ENCODE measurements at places on chromosomes 11 and 22.
A peak's percentile ranks its signal among the peaks of the same experiment; 100 is the strongest.

GRCh38 chr22:43627485-43628213, 184.5 kb downstream of the EFCAB6 start:
- no peak for DNase-seq

GRCh38 chr11:131663405-131664200, 293.2 kb downstream of the NTM start:
- no peak for DNase-seq

GRCh38 chr22:22180738-22181285, 63.8 kb upstream of the VPREB1 start:
- DNase-seq = no peak

GRCh38 chr11:61098778-61099177, 3.5 kb upstream of the CD5 start:
- no peak for DNase-seq

- no peak for DNase-seq
These were observed 540.4 kb downstream of the BUD13 start for GRCh38 chr11:116232364-116232828.

DNA sequence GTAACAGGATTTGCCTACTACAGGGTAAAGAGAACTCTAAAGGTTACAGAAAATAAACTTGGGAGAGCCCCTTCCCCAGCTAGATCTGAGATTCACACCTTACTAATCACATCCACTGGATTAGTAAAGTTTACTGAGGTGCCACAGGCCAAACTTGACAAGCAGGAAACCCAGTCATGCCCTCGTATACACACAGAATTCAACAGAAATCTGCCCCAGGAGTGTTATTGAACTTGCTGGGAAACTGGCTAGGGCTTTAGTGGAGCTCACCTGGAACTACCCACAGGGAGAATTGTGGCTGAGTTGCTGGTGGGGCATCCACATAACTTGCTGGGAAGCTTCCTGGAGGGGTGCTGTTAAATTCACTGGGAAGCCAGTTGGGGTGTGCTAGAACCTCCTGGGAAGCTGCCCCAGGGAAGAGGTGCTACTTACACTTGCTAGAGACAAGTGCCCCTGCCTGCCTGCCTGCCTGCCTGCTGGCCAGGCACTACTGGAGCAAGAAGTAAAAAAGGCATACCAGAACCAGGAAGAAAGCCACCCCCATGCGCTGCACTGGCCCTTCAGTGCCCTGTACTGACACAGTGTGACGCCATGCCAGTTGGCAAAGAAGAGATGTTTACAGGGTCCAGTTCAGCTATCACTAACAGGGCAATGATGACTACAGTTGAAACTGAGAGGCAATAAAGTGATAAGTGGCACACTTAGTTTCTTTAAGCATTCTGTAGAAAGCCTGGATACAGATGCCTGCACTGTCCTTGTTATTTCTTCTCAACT, 106.5 kb downstream of the ALX4 start:
- DNase-seq = no peak

DNA sequence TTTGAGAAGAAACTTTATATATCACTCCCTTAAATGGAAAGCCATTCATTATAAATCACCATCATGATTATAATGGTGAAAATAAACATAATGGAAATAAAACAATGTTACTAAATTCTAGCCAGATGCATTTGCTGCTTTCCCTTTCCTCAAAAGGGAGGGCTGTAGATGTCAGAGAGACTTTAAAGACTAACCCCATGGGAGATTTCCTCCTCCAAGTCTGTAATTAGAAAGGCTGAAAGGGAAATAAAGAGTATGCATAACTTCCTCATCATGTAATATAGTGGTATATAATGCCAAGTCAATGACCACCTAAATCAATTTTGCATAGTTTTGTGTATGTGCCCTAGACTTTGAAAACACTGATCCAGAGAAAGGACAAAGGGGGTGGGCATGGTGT, 6.4 kb downstream of the CD6 start:
- DNase-seq = no peak

DNA sequence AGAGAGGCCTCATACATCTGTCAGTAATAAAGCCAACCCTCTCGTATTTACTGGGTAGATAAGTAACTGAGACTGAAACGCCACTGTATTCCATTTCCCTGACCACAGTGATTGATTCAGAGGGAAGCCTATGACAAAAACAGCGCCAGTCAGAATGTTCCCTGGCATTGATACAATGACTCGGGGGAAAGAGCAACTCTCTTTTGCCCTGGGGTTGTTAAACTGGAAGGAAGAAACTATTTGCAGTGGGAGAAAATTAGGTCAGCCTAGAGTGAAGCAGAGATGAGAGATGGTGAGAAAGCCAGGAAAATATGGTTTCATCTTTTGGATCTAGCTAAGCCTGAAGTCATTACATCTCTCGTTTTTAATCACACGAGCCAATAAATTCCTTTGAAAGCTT, 48.6 kb upstream of the RBFOX2 start:
- DNase-seq = no peak

DNA sequence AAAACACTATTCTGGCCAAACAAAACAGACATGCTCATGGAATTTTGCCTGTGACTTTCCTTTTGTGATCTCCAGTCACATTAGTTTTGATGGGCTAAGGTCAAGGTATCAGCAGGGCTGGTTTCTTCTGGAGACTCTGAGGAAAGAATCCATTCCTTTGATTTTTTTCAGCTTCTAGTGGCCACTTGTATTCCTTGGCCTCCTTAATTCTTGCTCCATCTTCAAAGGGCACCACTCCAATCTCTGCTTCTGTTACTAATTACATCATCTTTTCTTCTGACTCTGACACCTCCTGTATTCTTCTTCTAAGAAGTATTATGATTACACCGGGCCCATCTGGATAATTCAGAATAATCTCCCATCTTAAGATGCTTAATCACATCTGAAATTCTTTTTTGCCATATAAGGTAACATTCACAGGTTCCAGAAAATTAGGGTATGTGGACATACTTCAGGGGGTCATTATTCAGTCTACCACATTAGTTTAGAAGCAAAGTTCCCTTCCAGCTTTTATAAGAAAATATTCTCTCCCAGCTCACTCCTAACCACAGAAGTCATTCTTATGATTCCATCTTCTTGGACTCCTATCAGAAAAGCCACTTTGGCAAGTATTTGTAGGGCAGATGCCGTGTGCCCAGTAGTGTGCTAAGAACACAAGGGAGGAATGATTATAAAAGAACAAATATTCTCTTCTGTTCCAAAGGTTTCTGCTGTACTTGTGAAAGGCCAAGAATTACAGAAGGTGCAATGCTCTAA, 56.4 kb upstream of the FSHB start:
- no peak for DNase-seq

GRCh38 chr11:44301564-44302271, 8.2 kb downstream of the ALX4 start:
- no peak for DNase-seq

DNA sequence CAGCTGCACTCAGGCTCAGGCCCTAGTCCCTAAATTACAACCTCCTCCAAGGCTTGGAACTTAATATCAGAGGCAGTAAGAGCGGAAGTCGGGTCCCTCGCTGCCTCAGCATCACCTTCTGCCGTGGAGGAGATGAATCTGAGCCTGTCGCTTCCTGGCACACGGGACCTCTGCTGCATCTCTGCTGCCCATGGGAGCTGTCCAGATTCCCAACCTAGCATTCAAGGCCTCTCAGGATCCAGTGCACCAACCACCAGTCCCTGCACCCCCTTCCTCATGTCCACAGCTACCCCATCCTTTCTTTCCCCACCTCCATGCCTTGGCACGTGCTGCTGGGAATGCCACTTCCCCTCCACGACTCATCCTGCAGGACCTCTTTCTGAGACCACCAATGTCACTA, 2.5 kb upstream of the PTGDR2 start:
- no peak for DNase-seq

DNA sequence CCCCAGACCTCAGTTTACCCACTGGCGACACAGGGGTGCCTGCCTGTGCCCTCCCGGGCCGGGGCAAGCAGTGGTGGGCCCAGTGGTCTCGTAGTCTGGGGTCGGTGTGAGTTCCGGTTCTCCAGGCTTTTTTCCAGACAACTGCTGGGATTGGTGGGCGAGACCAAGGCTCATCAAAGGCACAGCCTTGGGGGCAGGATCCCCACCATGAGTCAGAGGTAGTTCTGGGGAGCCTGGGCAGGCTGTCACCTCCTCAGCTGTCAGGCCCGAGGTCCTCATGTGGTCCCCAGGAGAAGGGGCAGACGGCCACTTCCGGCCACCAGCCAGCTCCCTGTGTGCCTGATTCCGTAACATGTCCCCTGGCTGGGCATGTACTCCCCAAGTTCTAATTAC, 827 bp upstream of the MUC2 start:
- no peak for DNase-seq

- no peak for DNase-seq
These were observed 3.8 kb upstream of the QSER1 start for GRCh38 chr11:32888805-32889204.

GRCh38 chr11:209275-210121, 2.0 kb downstream of the RIC8A start:
- no peak for DNase-seq

- DNase-seq = peak; percentile 77
These were observed 8.7 kb downstream of the DRAP1 start for GRCh38 chr11:65927904-65928397.

GRCh38 chr11:47981667-47982404, 1.5 kb downstream of the PTPRJ start:
- DNase-seq = peak; percentile 20

- DNase-seq = no peak
These were observed 24.4 kb upstream of the ACR start for GRCh38 chr22:50713571-50714056.

- DNase-seq = peak; percentile 23
These were observed 444 bp downstream of the CAVIN3 start for GRCh38 chr11:6319704-6320410.

- no peak for DNase-seq
These were observed 890.5 kb downstream of the BRD1 start for GRCh38 chr22:48937032-48937639.

- no peak for DNase-seq
These were observed 88.1 kb downstream of the GALNT18 start for GRCh38 chr11:11533751-11534150.

DNA sequence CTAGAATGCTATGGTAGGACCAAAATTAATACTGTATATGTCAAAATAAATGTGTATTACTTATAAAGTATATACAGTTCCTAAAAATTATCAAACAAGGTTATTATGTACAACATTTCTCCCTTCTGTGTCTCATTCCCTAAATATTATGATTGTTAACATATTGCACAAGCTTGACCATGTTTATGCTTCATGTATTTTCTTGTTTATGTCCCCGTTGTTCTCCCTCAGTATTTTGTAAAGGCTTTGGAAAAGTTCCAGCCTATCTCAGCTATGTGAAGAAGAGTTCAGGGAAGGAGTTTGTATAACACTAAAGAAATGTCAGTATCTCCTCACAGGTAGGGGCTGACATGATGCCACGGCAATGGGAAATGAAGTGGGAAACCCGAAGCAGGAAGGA, 19.6 kb downstream of the ADM start:
- no peak for DNase-seq

DNA sequence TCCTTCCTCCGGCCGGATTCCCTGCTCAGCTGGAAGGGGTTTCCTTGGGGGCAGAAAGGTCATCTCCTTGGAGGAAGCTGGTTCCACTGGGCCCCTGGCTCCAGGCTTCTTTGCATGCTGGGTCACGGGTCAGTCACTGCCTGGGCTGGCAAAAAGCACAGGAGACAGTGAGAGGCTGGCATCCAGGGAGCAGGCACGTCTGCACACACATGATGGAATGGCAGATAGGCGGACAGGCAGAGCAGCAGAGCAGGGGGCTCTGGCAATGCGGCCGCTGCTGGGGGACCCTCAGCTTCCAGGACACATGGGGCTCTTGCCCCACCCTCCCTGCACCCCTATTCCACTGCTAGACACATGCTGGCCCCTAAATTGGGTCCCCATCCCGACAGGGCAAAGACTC, 40.4 kb downstream of the C11orf58 start:
- no peak for DNase-seq

DNA sequence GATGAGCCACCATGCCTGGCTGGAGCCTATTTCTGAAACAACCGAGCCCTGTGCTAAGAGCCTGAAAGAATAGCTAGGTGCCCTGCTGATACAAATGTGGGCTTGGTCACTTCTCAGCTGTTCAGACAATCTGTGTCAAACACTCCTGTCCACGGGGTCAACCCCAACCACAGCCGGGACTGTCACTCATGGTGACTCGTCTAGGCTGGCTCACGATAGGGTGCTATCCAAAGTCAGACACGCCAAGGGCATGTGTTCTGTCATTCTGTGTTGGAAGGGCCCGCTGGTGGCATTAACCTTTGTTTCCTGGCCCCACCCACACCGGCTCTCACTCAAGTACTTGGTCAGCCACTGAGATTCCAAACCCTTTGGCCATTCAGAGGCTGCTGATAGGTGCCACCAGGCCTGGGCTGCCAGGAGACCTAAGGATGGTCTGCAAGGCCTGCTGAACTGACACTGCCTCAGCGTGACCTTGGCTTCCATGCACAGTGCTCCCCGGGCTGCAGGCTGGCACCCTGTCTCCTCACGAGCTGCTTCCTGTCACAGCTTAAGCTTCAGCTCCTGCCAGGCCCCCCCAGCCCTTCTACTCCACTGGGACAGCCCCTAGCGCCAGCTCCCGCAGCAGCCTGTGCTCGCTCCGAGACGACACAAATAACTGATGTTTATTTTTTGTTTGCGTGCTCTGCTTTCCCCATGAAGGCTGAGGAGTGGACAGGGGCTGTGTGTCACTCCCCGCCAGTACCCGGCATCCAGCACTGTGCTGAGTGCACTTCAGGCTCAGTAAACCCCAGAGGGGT, 14.2 kb upstream of the CDC42BPG start:
- peak; percentile 55 for DNase-seq

DNA sequence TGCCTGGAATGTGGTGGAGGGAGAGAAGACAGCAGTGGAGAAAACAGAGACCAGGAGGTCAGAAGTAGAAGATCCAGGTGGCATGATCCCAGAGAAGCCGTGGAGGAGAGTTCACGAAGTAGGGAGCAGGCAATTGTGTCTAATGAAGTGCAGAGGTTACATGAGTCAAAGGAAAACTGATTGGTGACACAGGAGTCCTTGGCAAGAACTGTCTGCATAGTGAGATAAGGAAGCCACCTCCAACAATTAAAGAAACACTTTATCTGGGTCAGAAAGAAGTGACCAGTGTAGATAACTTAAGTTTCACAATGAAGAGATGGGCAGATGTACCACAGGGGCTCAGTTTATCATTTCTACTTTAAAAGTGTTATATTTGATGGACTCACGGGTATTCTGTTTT, 57.0 kb upstream of the PTH start:
- DNase-seq = no peak

- peak; percentile 58 for DNase-seq
These were observed 5.6 kb upstream of the SH3BP1 start for GRCh38 chr22:37633625-37634416.

DNA sequence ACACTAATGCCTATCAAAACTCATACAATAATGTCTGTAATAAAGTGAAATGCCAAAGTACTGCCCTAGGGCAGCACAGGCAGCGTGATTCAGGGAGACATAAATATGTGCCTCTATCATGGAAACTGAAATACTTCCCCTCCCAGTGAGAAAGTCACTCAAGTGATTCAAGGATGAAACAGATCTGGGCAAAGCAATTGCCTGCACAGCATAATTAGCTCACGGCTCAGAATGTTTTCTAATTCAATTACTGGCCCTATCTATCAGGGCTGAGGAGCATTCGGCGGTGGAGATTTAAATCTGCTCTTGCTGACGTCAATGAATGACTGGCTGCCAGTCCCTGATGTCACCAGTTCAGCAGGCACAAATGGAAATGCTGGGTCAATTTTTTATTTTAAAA, 27.7 kb upstream of the PPP2R1B start:
- DNase-seq = no peak
